Activated CD4-positive, alpha-beta T cell treated with anti-CD3 and anti-CD28 coated beads, Interleukin-10, Interleukin-2, amounts not matched to agents 100 ng/mL and 50 ng/mL, durations not matched to agents 16 hours and 8 hours (primary cell): ENCODE measurements at places on chromosomes 6 and 20.

- no peak for DNase-seq
Observed at GRCh38 chr6:54041239-54041638, 70.0 kb upstream of the MLIP start.

- DNase-seq, result peak; percentile 91
Observed at GRCh38 chr6:31497531-31498476, at the start of gene MICB. Gene MICB (plus strand): TSS chr6:31498145. CDS start chr6:31498194, 49 bp downstream.

GRCh38 chr6:168638468-168639271 lies 197.7 kb downstream of the SMOC2 start:
- no peak for DNase-seq

DNA sequence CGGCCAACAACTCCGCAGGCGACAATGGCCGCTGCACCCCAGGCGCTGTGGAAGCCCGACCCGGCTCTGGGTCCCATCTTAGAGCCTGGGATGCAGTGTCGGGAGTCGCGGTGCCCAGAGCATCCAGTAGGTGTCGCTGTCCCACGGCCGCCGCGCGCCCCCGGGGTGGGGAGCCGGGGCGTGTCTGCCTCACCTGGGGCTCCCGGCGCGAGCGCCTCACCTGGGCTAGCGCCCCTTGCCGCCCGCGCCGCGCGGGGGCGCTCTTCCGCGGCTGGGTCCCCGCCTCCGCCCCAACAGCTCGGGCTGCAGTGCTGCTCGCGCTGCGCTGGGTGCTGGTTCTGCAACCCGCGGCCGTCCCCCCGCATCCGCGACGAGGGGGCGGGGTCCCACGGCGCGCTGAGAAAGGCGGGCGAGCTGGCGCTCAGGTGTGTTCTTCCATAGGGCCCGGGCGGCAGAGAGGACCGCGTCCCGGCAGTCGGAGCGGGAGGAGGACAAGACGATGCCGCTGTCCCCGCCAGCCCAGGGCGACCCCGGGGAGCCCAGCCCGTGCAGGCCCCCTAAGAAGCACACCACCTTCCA lies at the start of gene CRYBG1:
TSS of gene CRYBG1 (plus strand) at position 308 of the 579 bp plus-strand sequence. CDS start at position 500, 192 bp downstream.
- DNase-seq, result peak; percentile 67

- DNase-seq, result no peak
Observed at GRCh38 chr20:35497320-35497719, 32.1 kb downstream of the C20orf173 start.

GRCh38 chr6:38799529-38800184 lies 84.5 kb downstream of the DNAH8 start:
- DNase-seq, result no peak

GRCh38 chr6:160330619-160331018 lies 17.6 kb upstream of the SLC22A3 start:
- DNase-seq, result no peak

DNA sequence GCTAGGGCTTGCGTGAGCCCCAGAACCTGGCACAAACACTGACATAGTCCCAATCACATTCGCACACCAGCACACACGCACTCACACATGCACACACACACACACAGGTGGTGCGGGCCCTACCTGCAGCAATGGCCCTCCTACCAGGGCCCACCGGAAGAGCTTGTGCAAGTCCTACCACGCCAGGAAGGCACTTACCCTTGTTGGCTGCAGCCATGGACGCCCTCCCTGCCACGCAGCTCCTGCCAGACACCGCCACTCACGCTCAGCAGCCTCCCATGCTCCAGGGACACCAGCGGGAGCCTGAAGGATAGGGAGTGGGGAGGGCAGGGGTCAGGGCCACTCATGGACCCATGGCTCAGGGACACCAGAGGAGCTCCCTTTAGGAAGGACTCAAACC lies 7.7 kb downstream of the ADISSP start:
- DNase-seq, result no peak

DNA sequence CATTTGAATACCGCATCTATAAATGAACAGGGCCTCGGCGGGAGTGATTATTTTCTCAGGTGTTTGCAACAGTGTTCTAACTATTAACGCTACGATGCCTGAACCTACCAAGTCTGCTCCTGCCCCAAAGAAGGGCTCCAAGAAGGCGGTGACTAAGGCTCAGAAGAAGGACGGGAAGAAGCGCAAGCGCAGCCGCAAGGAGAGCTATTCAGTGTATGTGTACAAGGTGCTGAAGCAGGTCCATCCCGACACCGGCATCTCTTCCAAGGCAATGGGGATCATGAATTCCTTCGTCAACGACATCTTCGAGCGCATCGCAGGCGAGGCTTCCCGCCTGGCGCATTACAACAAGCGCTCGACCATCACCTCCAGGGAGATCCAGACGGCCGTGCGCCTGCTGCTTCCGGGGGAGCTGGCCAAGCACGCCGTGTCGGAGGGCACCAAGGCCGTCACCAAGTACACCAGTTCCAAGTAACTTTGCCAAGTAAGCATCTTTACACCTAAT lies 70.9 kb downstream of the HFE start:
- peak; percentile 96 for DNase-seq

- DNase-seq, result no peak
Observed at GRCh38 chr6:28897369-28897745, 26.4 kb downstream of the TRIM27 start.

- DNase-seq, result no peak
Observed at GRCh38 chr6:2507016-2507415, 243.7 kb downstream of the MYLK4 start.

- no peak for DNase-seq
Observed at GRCh38 chr20:6426287-6426891, 303.6 kb upstream of the FERMT1 start.

GRCh38 chr6:72619883-72620696 lies 1.8 kb upstream of the KCNQ5 start:
- peak; percentile 81 for DNase-seq

DNA sequence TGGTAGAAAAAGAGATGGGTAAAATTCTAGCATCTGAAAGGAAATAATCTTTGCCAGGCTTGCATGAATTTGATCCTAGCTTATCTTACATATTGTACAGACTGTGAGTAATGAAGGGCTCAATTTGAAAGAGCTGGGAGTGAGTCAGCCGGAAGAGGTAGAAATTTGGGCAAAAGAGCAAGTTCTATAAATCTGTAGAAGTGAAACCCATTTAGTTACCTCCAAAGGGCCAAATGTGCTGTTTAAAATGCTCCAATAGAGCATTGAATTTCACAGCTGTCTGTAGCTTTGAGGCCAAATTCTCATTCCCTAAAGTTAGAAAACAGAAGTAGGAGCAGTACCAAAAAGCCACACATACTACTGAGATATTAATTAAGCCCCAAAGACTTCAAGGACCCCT lies 466.1 kb downstream of the BTBD3 start:
- no peak for DNase-seq

DNA sequence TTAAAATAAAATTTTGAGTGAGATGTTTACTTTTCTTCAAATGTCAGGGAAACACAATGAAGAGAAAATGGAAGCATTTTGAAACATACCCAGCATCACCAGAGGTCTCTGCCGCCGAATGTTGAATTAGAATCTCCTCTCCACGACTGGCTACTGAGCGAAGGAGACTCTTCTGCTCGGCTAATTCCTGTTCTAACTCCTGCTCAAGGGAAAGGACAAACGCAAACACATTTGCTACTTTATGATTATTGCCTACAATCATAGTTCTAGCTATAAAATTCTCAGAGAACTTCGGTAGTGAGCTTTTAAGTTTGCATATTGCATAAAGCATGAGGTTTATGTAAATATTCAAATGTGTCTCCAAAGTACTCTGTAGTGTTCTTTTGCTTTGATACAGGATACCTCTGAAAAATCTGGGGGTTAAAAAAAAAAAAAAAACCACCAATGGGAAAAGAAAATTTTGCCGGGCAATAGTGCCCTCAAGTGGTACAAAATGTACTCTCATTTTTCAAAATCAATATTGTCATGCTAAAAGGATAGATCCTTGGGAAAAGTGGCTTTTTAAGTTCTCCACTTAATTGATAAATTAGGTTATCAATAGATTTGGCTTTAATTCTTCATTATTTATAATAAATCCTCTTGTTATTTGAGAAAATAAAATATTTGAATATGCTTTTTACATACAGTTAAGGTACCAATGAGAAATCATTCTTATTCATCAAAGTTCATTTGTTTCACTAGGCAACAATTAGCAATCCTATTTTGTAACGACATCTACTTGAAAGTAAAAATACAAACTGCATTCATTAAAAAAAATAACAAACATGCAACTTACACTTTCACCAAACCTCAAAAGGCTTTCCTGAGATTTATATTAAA lies 369.0 kb downstream of the SYNE1 start:
- DNase-seq, result peak; percentile 30

DNA sequence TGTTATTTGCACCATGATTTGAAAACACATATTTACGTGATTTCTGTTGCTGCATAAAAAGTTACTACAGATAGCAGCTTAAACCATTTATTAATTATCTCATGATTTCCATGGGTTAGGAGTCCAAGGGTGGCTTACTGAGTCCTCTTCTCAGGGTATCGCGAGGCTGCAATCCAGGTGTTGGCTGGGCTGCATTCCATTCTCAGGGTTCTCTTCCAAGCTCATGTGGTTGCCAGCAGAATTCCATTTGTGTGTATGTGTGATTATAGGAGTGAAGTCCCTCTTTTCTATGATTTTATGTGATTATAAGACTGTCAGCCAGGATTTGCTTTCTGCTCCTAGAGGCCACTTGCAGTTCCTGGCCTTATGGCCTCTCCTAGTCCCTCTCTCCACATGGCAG lies 135.1 kb downstream of the FAM83B start:
- no peak for DNase-seq

DNA sequence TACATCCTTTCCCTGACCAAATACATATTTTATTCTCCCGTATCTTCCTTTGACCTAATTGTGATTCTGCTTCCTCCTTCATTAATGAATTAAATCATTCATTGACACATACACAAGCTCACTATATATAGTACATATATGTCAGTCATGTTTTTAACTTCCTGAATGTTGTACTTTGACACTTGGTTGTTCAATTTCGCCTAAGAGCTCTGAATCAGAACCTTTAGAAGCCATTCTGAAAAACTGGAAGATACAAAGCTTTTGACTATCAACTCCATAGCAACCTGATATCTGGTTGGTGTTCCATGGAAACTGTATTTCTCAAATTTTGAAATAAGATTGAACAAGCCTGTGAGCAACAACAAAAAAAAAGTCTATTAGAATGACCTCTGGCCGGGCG lies 27.3 kb upstream of the HFE start:
- DNase-seq, result no peak

GRCh38 chr6:31874836-31875572 lies 3.8 kb downstream of the SLC44A4 start:
- no peak for DNase-seq

- no peak for DNase-seq
Observed at GRCh38 chr6:136711644-136712043, 80.6 kb downstream of the MAP3K5 start.

DNA sequence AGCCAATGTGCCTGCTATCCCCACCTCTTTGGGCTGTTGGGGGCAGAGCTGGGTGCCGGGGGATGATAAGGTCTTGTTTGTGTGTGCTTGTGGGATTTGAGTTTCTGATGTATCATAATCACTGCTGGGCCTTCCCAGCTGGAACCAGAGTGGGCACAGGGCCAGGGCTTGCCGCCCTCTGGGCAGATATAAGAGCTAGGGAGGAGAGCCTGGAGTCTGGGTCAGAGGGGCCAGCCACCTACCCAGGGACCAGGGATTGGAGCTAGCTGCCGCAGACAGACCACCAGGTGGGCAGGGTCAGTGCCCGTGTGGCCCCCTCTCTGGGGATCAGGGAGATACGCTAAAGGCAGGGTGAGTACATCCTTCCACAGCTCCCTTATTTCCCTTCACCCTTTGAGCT lies 3.1 kb upstream of the TLDC2 start:
- DNase-seq, result no peak

- no peak for DNase-seq
Observed at GRCh38 chr6:37725957-37726356, 28.3 kb upstream of the MDGA1 start.

- no peak for DNase-seq
Observed at GRCh38 chr6:93799226-93799625, 379.9 kb upstream of the EPHA7 start.

DNA sequence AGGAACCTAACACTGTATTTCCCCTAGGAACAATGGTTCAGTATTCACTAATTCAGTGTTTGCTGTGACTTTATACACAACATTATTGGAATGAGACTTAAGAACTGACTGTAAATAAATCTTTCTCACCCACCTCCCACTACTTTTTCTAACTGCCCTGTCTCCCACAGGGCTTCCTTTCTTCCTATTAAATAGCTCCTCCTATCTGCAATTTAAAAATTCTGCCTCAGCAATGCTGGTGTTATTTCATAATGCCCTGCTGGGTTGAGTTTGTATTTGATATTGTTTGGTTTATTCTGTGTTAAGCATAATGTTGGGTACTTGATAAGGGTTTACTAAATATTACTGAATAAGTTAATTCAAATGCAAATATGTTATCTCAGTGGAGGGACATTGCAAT lies 573.1 kb upstream of the RNF217 start:
- no peak for DNase-seq

DNA sequence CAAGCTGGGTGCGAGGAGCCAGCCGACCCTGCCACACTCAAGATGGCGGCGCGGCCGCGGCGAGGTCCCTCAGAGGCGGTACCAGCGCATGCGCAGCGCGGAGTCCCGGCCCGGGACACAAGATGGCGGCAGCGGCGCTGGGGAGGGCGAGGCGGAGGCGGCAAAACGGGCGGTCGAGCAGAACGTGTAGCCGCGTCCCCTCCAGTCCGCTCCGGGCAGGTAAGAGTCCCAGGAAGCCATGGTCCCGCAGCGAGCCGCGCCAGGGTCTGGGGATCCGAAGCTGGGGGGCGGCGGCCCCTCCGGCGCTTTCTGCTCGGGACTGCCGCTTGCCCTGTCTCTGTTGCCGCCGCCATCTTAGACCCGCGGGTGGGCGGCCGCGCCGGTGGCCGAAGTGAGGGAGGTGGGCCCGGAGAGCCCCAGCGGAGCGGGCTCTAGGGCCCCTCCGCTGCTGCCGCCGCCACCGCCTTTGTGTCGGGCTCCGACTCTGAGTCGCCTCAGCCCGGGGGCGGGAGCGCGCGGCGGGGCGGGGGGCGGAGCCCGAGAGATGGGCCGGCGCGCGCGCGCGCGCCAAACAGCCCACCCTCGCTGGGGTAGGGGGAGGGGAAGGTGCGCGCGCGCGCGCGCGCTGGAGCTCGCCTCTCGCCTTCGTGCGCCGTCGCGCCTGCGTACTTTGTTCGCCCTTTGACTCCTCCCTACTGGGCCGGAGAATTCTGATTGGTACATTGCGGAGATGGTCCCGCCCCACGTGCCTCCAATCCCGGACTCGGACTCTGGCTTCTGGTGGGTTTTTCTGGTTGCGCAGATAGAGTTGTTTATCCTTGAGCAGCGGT lies at the start of gene PCIF1:
TSS of gene PCIF1 (plus strand) at position 98 of the 830 bp plus-strand sequence. CDS start 4,317 bp downstream, outside the sequence.
- DNase-seq, result peak; percentile 98

GRCh38 chr6:108029226-108029921 lies 45.2 kb downstream of the OSTM1 start:
- DNase-seq, result no peak

- peak; percentile 14 for DNase-seq
Observed at GRCh38 chr6:16132909-16133308, 4.0 kb downstream of the MYLIP start.
